ENCODE measurements at places on chromosomes 16 and 17. TPM values are rescaled to one million over a fixed set of nuclear protein-coding genes. Genes with fewer than 3 reads are reported as not detected.

DNA sequence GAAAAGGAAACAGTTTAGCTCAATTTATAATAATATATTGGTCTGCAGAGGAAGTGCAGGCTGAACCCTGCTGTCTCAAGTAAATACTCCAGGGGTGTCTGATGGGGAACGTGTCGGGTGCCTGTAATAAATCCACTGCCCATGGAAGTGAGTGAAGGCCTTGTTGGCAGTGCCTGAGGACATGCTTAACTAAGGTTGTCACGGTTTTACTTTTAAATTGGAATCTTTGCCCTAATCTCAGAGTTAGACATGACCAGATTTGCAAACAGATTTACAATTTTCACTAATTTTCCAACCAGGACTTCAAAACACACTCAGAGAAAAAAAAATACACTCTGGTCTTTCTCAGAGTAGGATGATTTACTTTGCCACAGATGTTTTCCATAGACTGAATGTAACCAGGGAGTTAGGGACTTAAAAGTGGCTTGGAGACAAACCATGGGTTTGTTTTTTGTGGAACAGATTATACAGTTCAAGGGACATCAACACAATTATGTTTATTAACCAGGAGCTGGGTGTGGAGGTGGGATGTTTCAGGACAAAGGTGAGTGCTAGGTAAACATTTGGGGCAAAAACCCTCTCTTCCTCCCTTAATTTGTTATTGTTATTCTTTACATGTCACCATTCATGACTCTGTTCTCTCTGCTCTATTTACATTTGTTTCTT lies 144.5 kb downstream of the FTO start:
- H3K4me3 ChIP-seq, result no peak overlapping the region
- H3K27ac ChIP-seq, result no peak overlapping the region
- no peaks in the 10 kb centered on the region for H3K27me3 ChIP-seq
- H3K4me1 ChIP-seq, result peaks cover 5% of the 10 kb centered on the region

DNA sequence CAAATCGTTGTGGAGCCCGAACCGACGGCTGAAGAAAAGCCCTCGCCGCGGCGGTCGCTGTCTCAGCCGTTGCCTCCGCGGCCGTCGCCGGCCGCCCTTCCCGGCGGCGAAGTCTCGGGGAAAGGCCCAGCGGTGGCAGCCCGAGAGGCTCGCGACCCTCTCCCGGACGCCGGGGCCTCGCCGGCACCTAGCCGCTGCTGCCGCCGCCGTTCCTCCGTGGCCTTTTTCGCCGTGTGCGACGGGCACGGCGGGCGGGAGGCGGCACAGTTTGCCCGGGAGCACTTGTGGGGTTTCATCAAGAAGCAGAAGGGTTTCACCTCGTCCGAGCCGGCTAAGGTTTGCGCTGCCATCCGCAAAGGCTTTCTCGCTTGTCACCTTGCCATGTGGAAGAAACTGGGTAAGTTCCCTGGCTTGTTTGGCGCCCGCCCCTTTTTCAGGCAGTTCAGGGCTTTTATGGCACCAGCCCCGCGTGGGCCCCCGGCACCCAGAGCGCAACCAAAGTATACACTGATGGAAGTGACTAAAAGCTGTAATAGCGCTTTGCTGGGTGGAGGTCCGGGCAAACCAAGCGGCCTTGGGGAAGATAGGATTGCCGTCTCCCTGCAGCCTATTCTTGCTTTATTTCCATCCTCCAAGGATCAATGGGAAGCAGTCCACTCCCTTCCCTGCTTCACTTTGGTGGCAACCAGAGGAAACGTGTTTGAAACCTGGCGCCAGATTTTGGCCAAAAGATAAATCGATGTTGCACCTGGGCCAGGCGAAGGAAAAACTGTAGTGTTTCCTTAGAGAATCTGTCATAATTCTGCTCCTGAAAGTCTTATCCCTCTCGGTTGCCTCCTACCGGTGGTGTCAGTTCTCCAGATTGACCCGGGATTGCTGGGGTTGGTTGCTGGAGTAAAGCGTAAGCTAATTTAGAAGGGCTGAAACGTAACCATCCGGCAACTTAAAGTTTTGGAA lies 775 bp downstream of the PPM1D start:
- peaks cover 26% of the 10 kb centered on the region for H3K4me1 ChIP-seq
- H3K36me3 ChIP-seq, result no peaks in the 10 kb centered on the region
- H3K27ac ChIP-seq, result peak overlapping the region; percentile 97
- DNase-seq, result peak; percentile 84

GRCh38 chr17:8918807-8919465 lies 46.6 kb downstream of the PIK3R5 start:
- H3K36me3 ChIP-seq, result no peaks in the 10 kb centered on the region
- H3K27ac ChIP-seq, result no peak overlapping the region
- H3K27me3 ChIP-seq, result no peaks in the 10 kb centered on the region
- H3K4me3 ChIP-seq, result no peak overlapping the region
- H3K4me1 ChIP-seq, result no peaks in the 10 kb centered on the region
- no peak for DNase-seq

GRCh38 chr17:64420143-64420670 lies 28.7 kb upstream of the MILR1 start:
- H3K27me3 ChIP-seq, result no peaks in the 10 kb centered on the region
- H3K4me1 ChIP-seq, result no peaks in the 10 kb centered on the region
- H3K4me3 ChIP-seq, result no peak overlapping the region
- H3K36me3 ChIP-seq, result no peaks in the 10 kb centered on the region
- DNase-seq, result peak; percentile 16

The SPN gene
- 1.3 TPM for total RNA-seq
